Foreskin fibroblast (primary cell): ENCODE measurements at places on chromosomes 12 and 14.

DNA sequence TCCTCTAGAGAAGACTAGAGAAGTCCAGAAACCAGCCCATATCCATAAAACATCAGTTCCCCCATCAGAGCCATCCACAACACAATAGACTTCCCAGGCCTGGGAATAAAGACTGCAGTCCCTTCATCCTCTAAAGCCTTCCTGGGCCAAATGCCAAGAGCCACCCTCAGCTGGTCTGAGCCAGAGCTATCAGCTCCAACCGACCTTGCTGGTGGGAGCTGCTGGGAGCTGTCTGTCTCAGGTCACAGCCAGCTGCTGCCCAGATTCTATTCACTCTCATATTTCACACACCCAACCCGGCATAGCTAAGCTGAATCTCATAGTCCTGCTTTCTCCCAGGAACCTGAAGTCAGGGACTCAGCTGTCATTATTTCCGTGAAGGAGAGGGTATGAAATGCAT, 10.9 kb upstream of the TFCP2 start:
- peak; percentile 12 for DNase-seq

GRCh38 chr14:58954052-58954451, 234.4 kb upstream of the DAAM1 start:
- DNase-seq = no peak

GRCh38 chr12:75638792-75639191, 127.4 kb upstream of the KRR1 start:
- DNase-seq = no peak

DNA sequence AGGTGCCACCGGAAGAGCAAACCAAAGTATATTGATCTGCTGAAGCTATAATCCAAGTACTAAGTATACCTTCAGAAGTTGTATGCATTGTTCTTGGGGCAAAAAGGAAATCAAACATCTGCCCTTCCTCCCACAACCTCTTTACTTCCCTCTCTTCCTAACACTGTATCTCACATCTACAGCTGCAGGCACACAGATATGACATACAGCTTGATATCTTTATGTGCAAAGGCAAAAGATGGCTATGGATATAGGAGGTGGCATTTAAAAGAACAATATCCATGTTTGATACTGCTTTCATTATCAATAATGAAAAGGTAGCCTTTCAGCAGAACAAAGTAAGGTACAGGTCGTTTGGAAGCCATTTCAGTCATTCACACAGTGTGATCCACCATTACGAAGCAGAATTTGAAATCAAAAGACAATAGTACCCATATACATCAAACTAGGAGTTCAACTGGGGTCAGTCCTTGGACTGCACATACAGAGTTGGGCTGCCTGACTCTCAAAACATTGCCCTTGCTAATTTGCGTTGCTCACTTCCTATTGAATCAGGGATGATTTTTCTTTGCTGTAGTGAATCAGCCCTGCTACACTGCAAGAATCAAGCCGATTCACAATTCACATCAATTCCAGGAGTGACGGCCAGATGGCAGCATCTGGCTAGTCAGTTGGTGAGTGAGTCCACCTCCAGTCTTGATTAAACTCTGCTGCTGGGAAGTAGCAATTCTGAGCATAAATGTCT, 8.9 kb downstream of the ANG start:
- DNase-seq = peak; percentile 83

- no peak for DNase-seq
These were observed 10.7 kb downstream of the TUNAR start for GRCh38 chr14:95887351-95887750.

DNA sequence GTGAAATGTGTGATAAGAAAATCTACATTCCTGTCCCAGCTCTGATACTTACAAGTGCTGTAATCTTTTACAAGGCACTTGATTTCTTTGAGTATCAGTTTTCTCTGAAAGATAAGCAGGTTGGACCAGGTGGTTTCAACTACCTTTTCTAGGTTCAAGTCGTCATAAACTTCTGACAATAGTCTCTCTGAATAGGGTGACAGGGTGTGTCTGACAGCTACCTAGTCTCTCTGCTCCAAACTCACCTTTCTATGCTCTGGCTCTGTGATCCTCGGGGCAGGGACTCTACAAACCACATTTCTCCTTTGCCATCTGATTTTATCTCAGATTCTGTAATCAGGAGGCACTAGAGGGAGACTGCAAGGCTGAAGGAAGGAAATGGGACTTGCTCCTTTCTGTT, 137.7 kb upstream of the SYT1 start:
- no peak for DNase-seq

DNA sequence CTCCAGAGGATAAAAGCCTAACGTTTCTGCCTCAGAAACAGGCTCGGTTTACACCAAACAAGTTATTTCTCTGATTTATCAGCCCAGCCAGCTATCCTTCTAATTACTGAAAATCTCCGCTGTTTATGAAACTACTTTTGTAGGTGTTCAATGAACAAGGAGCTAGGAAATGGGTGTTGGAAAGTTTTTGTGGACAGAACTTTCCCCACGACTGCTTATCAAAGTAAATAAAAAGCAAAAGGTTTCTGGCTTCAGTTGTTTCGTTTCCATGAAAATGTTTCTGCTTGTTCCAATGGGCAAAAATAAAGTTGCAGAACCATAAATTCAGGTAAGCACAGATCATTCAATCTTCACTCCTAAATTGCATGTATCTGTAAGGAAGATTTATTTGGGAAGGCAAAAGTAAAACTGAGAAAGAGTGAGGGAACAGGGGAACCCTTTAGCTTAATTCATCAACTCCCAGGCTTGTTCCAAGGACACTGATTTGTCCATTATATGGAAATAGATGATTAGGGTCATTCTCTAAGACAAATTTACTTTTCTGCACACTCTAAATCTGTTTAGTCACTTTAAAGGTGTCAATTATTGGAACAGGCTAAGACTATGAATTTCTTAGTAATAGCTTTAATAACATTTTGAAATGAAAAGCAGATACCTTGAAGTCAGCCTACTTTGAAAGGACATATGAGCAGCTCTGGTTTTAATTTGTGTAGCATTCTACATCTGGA, 175.9 kb upstream of the CDKN3 start:
- no peak for DNase-seq

- no peak for DNase-seq
These were observed 132.7 kb downstream of the MSRB3 start for GRCh38 chr12:65411171-65411570.

DNA sequence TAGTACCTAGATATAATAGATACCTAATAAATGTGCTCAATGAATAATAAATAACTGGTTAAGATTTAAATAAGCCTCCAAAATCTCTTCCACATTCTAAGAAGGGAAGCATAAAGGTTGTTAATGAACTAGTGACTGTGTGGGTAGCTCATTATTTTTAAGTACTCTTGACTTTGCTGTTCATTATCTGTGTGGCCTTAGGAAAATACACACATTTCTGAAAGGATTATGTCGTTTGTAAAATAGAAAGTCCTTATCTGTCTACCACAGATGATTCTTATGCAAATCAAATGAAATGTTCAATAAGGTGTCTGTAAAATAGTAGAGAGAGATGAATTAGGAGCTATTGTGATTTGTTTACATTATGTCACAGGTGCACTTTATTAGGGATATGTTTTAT, 119.5 kb downstream of the LRRK2 start:
- DNase-seq = no peak
